ENCODE measurements at places on chromosomes 16 and 17.

GRCh38 chr16:73568769-73569168 is 520.8 kb upstream of the ZFHX3 start:
- no peak for DNase-seq

- no peak for DNase-seq
These were observed 43.4 kb downstream of the MYOCD start for GRCh38 chr17:12709063-12709462.

DNA sequence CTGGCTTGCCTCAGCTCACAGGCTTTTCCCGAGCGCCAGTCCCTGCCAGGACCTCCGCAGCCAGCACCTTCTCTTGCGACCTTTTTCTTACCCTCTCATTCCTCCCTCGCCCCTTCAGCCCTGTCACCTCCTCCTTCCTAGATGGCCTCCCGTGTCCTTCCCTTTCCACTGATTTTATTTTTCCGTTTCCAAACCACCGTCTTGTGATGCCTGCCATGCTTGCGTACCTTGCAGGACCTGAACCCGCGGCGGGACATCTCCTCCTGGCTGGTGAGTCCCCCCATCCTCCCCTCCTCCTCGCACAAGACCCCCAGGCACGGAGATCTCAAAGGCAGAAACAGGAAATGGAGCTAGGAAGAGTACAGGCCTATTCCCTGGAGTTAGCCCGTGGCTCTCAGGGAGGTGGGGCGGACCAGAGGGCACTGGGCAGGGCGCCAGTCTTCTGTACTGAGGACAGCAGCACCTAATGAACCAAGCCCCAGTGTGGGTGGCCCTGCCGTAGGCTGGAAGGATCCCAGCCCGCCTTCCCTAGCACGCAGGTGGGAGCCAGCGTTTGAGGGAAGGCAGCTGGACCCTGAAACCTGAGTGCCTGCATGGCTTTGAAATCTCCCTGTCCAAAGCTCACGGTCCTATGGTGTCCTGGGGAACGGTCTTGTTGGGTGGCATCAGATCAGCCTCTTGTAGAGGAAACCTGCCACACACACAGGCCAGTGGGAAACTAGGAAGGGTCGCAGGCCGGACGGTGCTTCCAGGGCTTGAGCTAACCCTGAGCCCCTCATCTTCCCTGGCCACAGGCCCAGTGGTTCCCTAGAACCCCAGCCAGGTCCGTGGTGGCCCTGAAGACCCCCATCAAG is 612 bp downstream of the CISD3 start:
- DNase-seq, result no peak

DNA sequence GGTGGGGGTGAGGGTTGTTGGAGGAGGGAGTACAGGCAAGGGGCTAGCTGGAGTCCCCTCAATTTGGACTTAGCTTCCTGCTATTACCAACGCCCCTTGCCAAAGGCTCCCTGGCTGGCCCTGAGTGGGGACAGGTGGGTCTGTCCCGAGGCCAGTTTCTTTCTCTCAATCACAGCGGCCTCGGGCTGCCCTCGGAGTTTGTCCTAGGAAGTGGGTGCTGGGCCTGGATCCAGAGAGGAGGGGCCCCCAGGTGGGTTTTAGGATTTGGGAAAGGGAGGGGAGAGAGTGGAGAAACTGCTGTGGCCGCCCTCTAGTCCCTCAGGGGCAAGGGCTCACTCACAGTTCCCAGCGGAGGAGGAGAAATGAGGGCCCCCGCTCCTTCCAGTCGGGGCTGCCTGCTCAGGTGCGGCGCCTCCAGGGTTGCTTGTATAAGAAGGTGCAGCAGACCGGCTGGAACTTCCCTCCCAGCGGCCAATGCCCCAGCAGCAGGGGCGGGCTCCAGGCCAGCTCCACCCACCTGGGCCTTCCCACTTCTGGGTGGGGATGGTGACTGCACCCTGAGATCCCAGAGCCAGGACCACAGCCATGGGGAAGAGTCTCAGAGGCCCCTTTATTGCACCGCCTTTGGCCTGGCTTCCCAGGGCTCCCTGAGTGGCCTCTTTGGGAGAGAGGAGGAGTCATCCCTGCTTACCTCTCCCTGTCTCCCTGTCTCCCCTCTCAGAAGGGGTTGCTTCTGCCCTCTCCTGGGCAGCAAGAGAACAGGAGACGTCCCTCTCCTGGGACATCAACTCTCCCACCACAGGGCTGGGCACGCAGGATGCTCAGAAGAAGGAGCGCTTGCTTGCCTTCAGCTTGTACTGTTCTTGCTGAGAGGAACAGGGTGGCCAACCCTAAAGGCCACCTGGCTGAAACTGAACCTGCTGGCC is 112.0 kb upstream of the SMURF2 start:
- no peak for DNase-seq

- no peak for DNase-seq
These were observed 47.5 kb downstream of the SLC6A2 start for GRCh38 chr16:55703003-55704001.

- no peak for DNase-seq
These were observed 374.5 kb upstream of the MON1B start for GRCh38 chr16:76816475-76816874.

All from activated naive CD8-positive, alpha-beta T cell treated with anti-CD3 and anti-CD28 coated beads, Interleukin-2, amount 50 U/mL, for 16 hours (primary cell).